ENCODE measurements at places on chromosomes 12 and 14. TPM values are rescaled to one million over a fixed set of nuclear protein-coding genes. Genes with fewer than 3 reads are reported as not detected.

TSPAN11 gene
- 0.87 TPM for total RNA-seq

KLRC2 gene
- not detected for total RNA-seq

PTPRQ gene
- 0.08 TPM for total RNA-seq

DNA sequence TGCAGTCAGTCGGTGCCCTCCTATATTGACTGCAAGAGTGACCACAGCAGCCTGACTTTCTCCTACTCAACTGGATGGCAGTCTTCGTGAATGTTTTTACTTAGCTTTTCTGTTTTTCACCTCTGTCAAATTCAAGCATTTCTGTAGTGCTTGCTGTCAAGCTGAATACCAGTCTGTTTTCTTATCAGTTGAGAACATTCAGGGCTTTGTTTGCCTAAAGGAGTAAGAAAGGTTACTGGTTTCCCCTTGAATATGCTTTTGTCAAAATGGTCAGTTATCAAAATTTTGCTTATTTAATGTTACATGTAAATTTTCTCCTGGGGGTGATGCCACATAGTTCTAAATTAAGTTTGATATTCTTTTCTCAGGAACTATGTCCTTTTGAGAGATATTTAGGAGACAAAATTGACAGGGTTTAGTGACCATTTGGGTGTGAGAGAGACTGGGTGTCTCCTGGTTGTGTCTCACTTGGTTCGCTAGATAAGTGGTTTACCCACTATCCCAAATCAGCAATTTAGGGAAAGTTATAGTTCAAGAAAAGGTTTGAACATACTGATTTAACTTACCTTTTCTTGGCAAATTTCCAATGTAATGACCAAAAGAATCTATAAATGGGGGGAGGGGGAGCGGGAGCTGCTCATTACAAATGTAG, 366.3 kb downstream of the TMTC2 start:
- DNase-seq: no peak
- no peak overlapping the region for H3K4me3 ChIP-seq
- H3K27me3 ChIP-seq: no peaks in the 10 kb centered on the region

- peaks cover 4% of the 10 kb centered on the region for H3K36me3 ChIP-seq
- no peak overlapping the region for H3K27ac ChIP-seq
- H3K4me1 ChIP-seq: peaks cover 3% of the 10 kb centered on the region
- no peaks in the 10 kb centered on the region for H3K27me3 ChIP-seq
- no peak overlapping the region for H3K4me3 ChIP-seq
Observed at GRCh38 chr12:20513189-20513588, 144.9 kb downstream of the PDE3A start.

DNA sequence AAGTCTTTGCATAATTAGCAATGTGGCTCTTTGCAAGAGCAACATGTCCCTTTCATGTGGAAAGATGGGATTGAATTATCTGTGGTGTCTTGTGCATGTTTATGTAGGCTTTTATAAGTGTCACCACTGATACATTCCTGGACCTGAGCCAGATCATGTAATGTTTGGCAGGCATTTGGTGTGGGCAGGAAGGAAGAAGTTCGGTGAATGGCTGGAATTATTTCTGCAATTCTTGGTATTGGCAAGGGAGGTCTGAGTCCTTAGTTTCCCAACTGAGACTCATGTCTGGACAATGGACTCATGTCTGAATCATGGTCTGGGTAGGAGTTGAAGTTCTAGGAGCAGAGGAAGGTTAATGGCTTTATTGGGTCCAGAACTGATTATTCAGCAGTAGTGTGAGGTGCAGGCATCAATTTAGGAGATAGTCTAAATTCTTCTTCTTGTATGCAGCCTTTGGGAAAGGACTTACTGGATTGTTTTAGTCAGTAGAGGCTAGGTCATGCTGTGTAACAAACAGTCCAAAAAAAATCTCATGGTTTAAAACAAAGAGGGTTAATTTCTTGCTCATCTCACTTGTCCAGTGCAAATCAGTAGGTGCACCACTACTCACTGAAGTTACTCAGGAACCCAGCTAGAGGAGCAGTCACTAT, 186.5 kb upstream of the LHX5 start:
- no peak overlapping the region for H3K27ac ChIP-seq
- H3K36me3 ChIP-seq: peaks cover 1% of the 10 kb centered on the region
- peaks cover 15% of the 10 kb centered on the region for H3K27me3 ChIP-seq
- H3K4me3 ChIP-seq: no peak overlapping the region

DNA sequence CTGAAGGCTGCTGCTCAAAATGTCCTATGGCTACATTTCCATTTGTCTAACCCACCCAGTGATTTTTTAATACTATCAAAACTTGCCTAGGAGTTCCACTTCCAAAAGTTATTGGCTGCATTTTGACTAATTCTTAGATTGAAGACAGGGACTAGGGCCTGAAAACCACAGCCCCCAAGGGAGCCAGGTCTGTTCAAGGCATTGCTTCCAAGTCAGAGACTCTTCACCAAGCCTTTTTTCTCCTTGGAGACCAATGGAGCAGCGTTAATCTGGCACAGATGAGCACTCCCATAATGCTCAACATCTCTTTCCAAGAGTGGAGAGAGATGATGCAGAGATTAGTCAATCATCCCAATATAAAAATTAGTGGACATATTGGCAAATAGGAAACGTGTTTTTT, 112.5 kb upstream of the HIF1A start:
- H3K27ac ChIP-seq: peak overlapping the region; percentile 79
- no peak for DNase-seq
- H3K4me3 ChIP-seq: no peak overlapping the region
- H3K27me3 ChIP-seq: no peaks in the 10 kb centered on the region

- H3K4me1 ChIP-seq: peaks cover 33% of the 10 kb centered on the region
- no peak for DNase-seq
- H3K36me3 ChIP-seq: no peaks in the 10 kb centered on the region
- H3K27ac ChIP-seq: no peak overlapping the region
- no peaks in the 10 kb centered on the region for H3K27me3 ChIP-seq
Observed at GRCh38 chr12:93358821-93359220, 18.9 kb upstream of the NUDT4 start.

- DNase-seq: no peak
Observed at GRCh38 chr14:42563313-42563712, 956.6 kb downstream of the LRFN5 start.

DNA sequence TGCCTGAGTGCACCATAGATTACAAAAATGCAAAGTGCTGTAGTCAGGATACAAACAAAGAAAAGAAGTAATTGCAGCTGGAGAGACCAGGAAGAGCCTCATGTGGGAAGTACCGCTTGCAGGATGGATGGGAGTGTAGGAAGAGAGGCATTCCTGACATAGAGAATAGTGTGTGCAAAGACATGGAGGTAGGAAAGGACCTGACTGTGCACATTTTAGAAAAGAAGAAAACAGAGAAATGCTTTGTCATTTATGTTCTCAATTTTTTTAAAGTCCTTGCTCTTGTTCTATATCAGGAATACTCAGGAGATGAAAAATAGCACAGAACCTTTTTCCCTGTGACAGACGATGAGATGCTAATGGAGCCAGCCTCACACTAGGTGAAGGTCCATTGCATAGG, 358.7 kb upstream of the TMPO start:
- H3K36me3 ChIP-seq: no peaks in the 10 kb centered on the region
- no peak for DNase-seq
- H3K27ac ChIP-seq: no peak overlapping the region
- H3K27me3 ChIP-seq: peaks cover 16% of the 10 kb centered on the region
- no peaks in the 10 kb centered on the region for H3K4me1 ChIP-seq
- H3K4me3 ChIP-seq: no peak overlapping the region
